ENCODE measurements at places on chromosomes 6 and 20.

GRCh38 chr6:628766-629165 lies 28.1 kb downstream of the HUS1B start:
- no peak for DNase-seq

- DNase-seq, result no peak
Measured at GRCh38 chr6:5067305-5067704, 17.8 kb upstream of the PPP1R3G start.

DNA sequence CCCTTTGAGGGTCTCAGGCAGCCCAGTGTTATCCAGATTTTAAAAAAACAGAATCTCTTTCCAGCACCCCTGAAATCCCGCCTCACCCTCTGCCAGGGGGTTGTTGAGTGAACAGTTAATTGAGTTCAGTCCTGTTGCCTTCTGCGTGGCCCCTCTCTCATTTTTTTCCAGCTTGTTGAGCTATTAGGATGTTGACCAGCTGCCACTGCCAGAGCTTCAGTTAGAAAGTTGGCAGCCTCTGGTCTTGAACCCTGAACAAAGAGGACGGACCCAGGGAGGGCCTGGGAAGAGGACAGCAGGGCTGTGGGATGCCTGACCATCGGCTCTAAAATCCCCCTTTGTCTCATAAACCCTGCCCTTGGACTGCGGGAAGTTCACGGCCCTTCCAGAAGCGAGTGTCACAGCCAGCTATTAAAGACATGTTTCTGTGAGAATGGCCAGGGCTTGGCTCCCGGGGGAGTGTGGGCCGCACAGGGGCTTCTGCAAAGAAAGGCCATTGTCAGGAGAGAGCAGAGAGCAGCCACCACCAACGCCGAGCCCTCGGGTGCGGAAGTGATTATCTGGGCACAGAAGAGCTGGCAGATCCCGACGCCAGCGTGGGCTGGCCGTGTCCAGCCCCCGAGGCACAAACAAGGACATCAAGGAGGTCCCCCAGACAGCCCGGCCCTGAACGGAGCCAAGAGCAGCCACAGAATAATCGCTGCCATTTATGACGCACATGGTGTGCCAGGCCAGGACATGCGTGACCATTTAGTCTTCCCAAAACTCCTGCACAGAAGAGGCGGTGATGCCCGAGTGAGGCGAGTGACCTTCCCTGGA lies 189.0 kb downstream of the ANKRD60 start:
- DNase-seq, result no peak

GRCh38 chr6:147384737-147385710 lies 123.5 kb upstream of the SAMD5 start:
- no peak for DNase-seq

All from smooth muscle cell of the brain vasculature (primary cell).